PC-3 (cell line): ENCODE measurements at places on chromosomes 1 and 21.

GRCh38 chr1:236552096-236552495, 28.3 kb downstream of the LGALS8 start:
- no peak overlapping the region for H3K27ac ChIP-seq
- peaks cover 47% of the 10 kb centered on the region for H3K36me3 ChIP-seq
- H3K27me3 ChIP-seq = no peaks in the 10 kb centered on the region
- H3K4me1 ChIP-seq = no peaks in the 10 kb centered on the region
- H3K4me3 ChIP-seq = no peak overlapping the region

DNA sequence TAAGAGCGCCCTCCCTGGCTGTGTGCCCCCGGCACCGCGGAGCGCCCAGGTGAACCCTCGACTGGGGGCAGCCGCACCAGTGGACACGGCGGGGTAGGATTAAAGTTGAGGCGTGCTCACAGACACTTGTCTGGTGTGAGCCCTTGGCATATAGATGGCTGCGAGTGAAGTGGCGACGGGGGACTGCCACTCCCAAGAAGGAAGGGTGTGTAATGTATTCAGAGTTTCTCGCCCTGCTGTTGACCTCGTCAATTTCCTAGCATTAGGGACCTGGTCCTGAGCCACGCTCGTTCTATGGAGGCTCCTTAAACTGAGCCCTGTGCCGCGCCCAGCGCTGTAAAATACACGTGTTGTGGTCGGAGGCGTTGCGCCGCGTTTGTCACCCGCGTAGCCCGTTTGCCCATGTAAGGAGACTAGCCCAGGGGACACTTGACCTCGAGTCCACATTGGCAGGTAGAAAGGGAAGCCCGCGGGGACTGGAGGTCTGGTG, 554 bp downstream of the EVA1C start:
- no peaks in the 10 kb centered on the region for H3K36me3 ChIP-seq
- DNase-seq = peak; percentile 65
- peak overlapping the region; percentile 90 for H3K4me3 ChIP-seq
- H3K27me3 ChIP-seq = no peaks in the 10 kb centered on the region

DNA sequence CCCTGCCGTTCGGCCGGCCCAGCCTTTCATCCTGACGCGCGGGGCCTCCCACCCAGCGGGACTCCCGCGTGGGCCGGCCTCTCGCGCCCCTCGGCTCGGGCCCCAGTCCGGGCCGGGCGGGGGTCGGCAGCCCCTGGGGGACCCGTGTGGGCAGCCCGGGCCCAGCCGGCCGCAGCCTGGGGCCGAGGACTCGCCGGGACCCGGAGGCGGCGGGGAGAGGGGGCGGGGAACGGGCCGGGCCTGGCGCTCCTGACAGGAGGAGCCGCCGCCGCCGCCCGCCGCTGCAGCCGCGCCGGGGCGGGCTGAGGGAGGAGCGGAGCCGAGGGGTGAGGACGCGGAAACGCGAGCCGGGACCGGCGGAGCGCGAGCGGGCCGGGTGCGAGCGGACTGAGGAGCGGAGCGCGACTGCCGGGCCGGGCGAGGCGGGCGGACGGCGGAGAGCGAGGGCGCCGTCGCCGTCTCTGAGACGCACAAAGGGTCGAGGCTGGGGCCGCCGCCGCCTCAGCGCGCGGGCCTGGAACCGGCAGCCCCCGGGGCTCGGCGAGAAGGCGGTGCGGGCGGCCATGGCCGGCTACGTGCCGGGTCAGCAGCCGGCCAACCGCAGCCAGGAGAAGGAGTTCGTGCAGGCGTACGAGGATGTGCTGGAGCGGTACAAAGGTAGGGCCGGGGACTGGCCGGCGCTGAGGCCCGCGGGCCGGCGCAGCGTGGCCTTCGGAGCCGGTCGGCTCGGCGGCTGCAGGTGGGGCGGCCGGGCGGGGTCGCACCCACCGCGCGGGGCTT, 79.1 kb downstream of the NDUFS5 start:
- peak; percentile 77 for DNase-seq
- peaks cover 51% of the 10 kb centered on the region for H3K4me1 ChIP-seq
- H3K27ac ChIP-seq = peak overlapping the region; percentile 97
- no peaks in the 10 kb centered on the region for H3K27me3 ChIP-seq

GRCh38 chr21:42988236-42988965, 14.0 kb downstream of the PKNOX1 start:
- no peak for DNase-seq
- no peak overlapping the region for H3K27ac ChIP-seq
- peaks cover 13% of the 10 kb centered on the region for H3K4me1 ChIP-seq
- H3K4me3 ChIP-seq = no peak overlapping the region
- H3K27me3 ChIP-seq = no peaks in the 10 kb centered on the region
- no peaks in the 10 kb centered on the region for H3K36me3 ChIP-seq

- no peaks in the 10 kb centered on the region for H3K4me1 ChIP-seq
- peaks cover 37% of the 10 kb centered on the region for H3K36me3 ChIP-seq
- DNase-seq = no peak
- no peak overlapping the region for H3K27ac ChIP-seq
- H3K4me3 ChIP-seq = no peak overlapping the region
- no peaks in the 10 kb centered on the region for H3K27me3 ChIP-seq
Observed at GRCh38 chr1:155809088-155809487, 47.9 kb downstream of the GON4L start.

DNA sequence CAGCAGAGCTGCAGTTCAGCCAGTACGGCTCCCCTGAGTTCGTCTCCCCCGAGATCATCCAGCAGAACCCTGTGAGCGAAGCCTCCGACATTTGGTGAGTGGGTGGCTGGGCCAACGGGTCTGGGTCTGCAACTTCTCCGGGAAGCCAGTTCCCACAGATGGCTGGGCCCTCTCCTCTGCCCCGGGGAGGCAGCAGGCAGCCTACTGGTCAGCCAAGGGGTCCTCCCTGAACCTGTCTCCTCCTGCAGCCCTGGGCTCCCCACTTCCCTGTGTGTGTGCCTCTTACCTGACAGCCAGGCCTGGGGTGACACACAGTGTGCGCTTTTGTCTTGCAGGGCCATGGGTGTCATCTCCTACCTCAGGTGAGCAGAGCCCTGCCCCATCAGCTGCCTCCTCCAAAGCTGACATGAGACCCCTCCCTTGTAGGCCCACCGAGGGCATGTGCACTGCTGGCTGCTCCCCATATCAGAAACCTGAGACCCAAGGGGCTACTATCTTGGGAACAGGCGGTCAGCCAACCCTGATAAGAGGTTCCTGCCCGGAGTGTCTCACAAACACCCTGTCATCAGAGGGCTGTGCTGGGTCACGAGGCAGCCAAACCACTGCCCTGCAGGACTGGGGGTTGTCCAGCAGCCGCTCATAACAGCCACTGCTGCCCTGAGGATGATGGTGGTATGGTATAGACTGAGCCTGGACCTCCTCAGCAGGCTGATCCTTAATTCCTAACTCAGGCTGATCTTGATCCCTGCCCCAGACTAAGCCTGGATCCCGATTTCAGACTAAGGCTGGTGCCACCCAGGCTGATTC, 37.6 kb downstream of the TRIM11 start:
- H3K27ac ChIP-seq = no peak overlapping the region
- peaks cover 31% of the 10 kb centered on the region for H3K4me1 ChIP-seq
- DNase-seq = no peak
- no peak overlapping the region for H3K4me3 ChIP-seq
- H3K27me3 ChIP-seq = no peaks in the 10 kb centered on the region
- H3K36me3 ChIP-seq = no peaks in the 10 kb centered on the region

GRCh38 chr21:34936371-34936789, 112.7 kb downstream of the RUNX1 start:
- H3K27me3 ChIP-seq = no peaks in the 10 kb centered on the region
- peak overlapping the region; percentile 15 for H3K27ac ChIP-seq
- H3K4me1 ChIP-seq = peaks cover 43% of the 10 kb centered on the region
- DNase-seq = no peak
- no peaks in the 10 kb centered on the region for H3K36me3 ChIP-seq
- H3K4me3 ChIP-seq = no peak overlapping the region

DNA sequence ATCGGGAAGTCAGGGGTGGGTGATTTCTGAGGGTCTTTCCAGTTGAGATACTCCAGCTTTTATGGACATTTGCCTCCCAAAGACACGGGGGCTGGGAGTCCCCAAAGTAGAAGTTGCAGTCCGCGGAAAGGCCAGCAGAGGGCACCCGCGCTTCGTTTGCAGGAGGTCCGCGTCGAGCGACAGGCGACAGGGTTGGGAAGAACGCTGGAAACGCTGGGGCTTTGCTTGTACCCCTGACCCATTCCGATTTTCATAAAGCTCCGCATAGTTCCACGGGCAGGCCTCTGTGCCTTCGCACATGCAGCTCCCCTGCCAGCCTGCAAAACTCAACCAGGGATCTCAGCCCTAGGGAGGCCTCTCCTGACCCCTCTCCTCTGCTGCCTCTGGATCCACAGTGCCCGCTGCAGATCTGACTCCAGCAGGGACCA, 44.2 kb upstream of the LAPTM5 start:
- peak overlapping the region; percentile 37; the same call in 1 of the 2 replicates for H3K4me3 ChIP-seq
- no peaks in the 10 kb centered on the region for H3K36me3 ChIP-seq
- no peak overlapping the region for H3K27ac ChIP-seq
- peak; percentile 82 for DNase-seq
- no peaks in the 10 kb centered on the region for H3K27me3 ChIP-seq
- H3K4me1 ChIP-seq = no peaks in the 10 kb centered on the region; the same call in 1 of the 2 replicates

- no peak overlapping the region for H3K4me3 ChIP-seq
- no peak overlapping the region for H3K27ac ChIP-seq
- H3K4me1 ChIP-seq = peaks cover 20% of the 10 kb centered on the region
- no peaks in the 10 kb centered on the region for H3K27me3 ChIP-seq
Observed at GRCh38 chr1:53272349-53272748, 34.0 kb upstream of the MAGOH start.

GRCh38 chr1:77906019-77906545, 17.7 kb downstream of the NEXN start:
- H3K27ac ChIP-seq = no peak overlapping the region
- H3K27me3 ChIP-seq = no peaks in the 10 kb centered on the region
- H3K36me3 ChIP-seq = no peaks in the 10 kb centered on the region
- H3K4me3 ChIP-seq = no peak overlapping the region
- no peak for DNase-seq
- H3K4me1 ChIP-seq = no peaks in the 10 kb centered on the region

DNA sequence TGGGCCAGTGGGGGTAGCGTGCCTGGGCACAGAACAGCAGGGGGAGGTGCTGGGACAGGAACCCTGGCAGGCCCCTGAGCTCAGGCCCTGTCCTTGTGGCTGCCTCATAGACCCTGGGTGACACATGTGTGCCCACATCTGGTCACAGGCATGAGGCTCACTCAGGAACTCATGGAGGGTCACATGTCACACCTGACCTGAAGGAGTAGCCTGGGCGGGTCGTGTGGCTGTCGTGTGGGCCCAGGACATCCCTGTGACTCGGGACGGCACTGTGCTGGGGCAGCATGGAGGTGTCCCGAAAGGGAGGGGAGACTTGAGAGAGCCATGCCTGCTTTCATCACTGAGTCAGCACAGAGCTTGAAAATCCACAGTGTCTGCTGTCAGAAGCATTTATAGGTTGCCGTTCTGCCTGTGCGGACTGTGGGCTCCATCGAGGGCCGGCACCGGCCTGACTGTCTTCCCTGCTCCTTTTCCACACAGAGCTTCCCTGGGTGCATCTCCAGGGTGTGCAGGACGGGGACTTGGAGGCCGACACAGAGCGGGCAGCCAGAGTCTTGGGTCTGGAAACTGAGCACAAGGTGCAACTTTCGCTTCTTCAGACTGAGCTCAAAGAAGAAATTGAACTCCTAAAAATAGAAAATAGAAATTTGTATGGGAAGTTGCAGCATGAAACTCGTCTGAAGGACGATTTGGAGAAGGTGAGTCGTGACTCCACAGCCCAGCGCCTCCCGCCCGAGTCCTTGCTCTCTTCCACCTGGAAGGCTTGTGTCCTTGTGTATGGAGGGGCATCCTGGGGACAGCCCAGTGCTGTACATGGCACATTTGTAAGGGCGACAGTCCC, 32.8 kb downstream of the PCNT start:
- no peak overlapping the region for H3K4me3 ChIP-seq
- H3K27me3 ChIP-seq = no peaks in the 10 kb centered on the region
- no peaks in the 10 kb centered on the region for H3K4me1 ChIP-seq
- H3K27ac ChIP-seq = no peak overlapping the region
- DNase-seq = no peak

GRCh38 chr1:42214447-42214871, 49.9 kb upstream of the GUCA2A start:
- no peaks in the 10 kb centered on the region for H3K27me3 ChIP-seq
- DNase-seq = peak; percentile 71
- H3K4me3 ChIP-seq = no peak overlapping the region
- H3K4me1 ChIP-seq = peaks cover 39% of the 10 kb centered on the region
- H3K36me3 ChIP-seq = 0 out of 2 replicates have a peak, but pooled peaks cover 2% of the 10 kb centered on the region

- H3K27me3 ChIP-seq = no peaks in the 10 kb centered on the region
- no peak overlapping the region for H3K4me3 ChIP-seq
- H3K27ac ChIP-seq = no peak overlapping the region
- H3K36me3 ChIP-seq = no peaks in the 10 kb centered on the region
- peak; percentile 85 for DNase-seq
Observed at GRCh38 chr1:211331011-211331709, 4.5 kb downstream of the TRAF5 start.

GRCh38 chr1:51756290-51756689, 122.2 kb downstream of the NRDC start:
- H3K27me3 ChIP-seq = no peaks in the 10 kb centered on the region
- peaks cover 3% of the 10 kb centered on the region; the same call in 1 of the 2 replicates for H3K36me3 ChIP-seq
- H3K4me1 ChIP-seq = peaks cover 22% of the 10 kb centered on the region
- no peak overlapping the region for H3K27ac ChIP-seq

GRCh38 chr1:97826820-97827219, 94.0 kb downstream of the DPYD start:
- H3K27ac ChIP-seq = no peak overlapping the region
- no peaks in the 10 kb centered on the region for H3K4me1 ChIP-seq
- no peaks in the 10 kb centered on the region for H3K27me3 ChIP-seq
- no peak overlapping the region for H3K4me3 ChIP-seq
- H3K36me3 ChIP-seq = no peaks in the 10 kb centered on the region

DNA sequence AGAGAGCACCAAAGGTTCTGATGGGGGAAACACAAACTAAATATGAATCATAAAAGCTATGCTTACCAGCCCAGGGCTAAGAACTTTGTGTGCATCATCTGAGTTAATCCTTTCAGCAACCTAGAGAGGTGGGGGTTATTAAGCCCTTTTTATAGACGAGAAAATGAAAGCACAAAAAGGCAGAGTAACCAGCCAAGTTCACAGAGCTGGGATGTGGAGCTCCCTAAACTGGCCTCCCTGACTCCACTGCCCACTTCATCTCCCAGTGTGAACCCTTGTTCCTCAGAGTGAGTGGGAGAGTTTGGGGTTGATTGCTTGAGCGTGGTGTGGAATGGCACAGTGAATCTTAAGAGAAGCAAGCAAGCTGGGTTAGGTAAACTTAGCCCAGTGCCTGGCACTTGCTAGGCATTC, 10.8 kb upstream of the BCAR3 start:
- no peaks in the 10 kb centered on the region for H3K27me3 ChIP-seq
- peaks cover 64% of the 10 kb centered on the region for H3K4me1 ChIP-seq
- peak overlapping the region; percentile 43 for H3K4me3 ChIP-seq
- peaks cover 17% of the 10 kb centered on the region for H3K36me3 ChIP-seq

DNA sequence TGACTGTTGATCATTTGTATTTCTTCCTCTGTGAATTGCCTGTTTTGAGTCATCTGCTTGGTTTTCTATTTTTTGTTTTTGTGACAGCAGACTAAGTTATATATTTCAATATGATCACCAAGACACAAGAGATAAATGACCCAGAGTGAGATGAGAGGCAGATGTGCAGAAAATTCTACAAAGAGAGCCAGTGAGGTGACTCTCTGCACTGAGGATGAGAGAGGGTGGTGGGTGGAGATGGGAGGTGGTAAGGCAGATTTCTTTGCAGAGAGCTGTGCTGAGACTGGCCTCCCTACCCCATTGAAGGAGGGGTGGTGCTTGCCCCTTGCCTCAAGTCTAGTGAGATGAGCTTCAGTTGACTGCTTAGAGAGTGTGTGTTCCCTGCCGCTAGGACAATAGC, 17.6 kb upstream of the FCAMR start:
- DNase-seq = no peak
- H3K4me3 ChIP-seq = no peak overlapping the region
- H3K27ac ChIP-seq = no peak overlapping the region

- no peak for DNase-seq
- no peaks in the 10 kb centered on the region for H3K27me3 ChIP-seq
- H3K27ac ChIP-seq = no peak overlapping the region
- no peaks in the 10 kb centered on the region for H3K4me1 ChIP-seq
Observed at GRCh38 chr1:82542766-82543165, 742.0 kb downstream of the ADGRL2 start.
